ENCODE measurements at places on chromosomes 6 and 20. TPM values are rescaled to one million over a fixed set of nuclear protein-coding genes. Genes with fewer than 3 reads are reported as not detected.

Gene GSTA3
- total RNA-seq = not detected

DNA sequence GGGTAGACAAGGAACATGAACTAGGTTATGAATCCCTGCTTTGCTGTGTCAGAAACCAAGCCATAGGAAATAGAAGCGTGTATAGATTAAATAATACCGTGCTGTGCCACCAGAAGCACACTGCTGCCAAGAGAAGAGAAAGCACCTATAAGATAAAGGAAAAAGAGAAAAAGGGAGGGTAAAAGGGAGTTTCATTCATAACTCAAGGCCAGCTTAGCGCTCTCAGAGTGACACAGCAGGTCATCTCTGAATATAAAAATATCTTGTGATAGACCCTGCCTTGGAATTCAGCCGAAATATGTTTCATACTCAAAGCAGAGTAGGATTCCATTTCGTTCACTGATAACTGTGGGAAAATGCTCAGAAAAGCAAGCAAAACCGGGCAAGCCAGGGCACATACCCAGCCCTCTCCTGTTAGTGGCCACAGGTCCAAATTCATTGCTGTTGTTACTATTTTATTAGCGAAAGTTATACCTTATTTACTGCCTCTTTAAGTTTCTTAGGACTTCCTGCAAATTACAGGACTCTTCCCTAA, 8.7 kb downstream of the JAG1 start:
- no peak for DNase-seq

DNA sequence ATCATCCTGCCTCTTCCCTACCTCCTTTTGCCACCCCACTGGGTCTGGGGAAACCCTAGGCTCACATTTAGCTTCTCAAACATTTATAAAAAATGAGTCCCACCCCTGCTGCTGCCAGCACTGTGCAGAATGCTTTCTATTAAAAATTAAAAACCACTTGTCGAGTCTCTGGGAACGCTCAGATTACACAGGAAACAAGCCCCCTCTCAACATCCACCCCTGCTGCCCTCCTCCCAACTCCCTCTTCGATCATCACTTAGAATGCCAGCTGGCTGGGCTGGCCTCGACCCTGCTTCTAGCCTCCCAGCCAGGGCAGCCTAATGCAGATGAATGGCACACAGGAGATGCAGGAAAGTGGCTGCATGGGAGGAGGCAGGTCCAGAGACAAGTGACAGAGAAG, 75.8 kb downstream of the CDH22 start:
- no peak for DNase-seq

GRCh38 chr6:54899986-54900385, 53.4 kb downstream of the FAM83B start:
- DNase-seq = no peak

- no peak for DNase-seq
Observed at GRCh38 chr20:49685809-49686208, 27.9 kb downstream of the B4GALT5 start.

GRCh38 chr6:22239261-22239921, 57.4 kb downstream of the PRL start:
- DNase-seq = no peak

Gene CYP24A1
- total RNA-seq = 39.0 TPM

- DNase-seq = peak; percentile 87
Observed at GRCh38 chr20:62367136-62367632, at the start of gene LAMA5. LAMA5 (minus strand) TSS chr20:62367312; CDS start chr20:62367245, 67 bp downstream.

DNA sequence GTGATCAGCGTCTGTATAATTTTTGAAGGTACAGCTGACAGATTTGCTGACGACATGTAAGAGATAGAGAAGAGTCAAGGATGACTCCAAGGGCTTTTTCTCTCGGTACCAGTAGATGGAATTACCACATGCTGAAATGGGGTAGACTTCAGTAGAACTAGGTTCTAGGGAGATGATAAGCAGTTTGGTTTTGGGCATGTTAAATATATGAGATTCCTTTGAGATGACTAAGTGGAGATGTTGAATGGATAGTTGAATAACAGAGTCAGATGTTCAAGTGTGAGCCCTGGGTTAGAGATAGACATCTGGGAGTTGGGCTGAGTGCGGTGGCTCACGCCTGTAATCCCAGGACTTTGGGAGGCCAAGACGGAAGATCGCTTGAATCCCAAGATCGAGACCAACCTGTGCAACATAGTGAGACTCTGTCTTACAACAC, 50.0 kb downstream of the PHF20 start:
- DNase-seq = no peak

Gene KHDC1
- total RNA-seq = 1.0 TPM

DNA sequence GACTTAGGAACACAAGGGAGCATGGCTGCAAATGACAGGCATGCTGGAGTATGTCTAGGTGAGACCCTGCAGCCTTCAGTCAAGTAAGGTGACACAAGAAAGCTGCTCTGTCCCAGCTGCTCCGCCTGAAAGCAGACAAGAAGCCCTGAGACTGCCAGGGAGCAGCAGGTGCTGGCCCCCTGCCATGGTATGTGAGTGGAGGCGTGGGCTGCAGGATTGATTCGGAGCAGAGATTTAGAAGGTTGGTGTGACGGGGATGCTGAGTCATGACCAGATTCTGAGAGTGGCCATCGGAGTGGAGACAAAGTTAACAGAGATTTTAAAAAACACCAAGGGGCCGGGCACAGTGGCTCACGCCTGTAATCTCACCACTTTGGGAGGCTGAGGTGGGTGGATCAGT, 17.8 kb downstream of the LRP11 start:
- DNase-seq = peak; percentile 83

- no peak for DNase-seq
Observed at GRCh38 chr6:17381424-17382147, 11.8 kb upstream of the CAP2 start.

- no peak for DNase-seq
Observed at GRCh38 chr20:22617160-22617559, 32.8 kb upstream of the FOXA2 start.

DNA sequence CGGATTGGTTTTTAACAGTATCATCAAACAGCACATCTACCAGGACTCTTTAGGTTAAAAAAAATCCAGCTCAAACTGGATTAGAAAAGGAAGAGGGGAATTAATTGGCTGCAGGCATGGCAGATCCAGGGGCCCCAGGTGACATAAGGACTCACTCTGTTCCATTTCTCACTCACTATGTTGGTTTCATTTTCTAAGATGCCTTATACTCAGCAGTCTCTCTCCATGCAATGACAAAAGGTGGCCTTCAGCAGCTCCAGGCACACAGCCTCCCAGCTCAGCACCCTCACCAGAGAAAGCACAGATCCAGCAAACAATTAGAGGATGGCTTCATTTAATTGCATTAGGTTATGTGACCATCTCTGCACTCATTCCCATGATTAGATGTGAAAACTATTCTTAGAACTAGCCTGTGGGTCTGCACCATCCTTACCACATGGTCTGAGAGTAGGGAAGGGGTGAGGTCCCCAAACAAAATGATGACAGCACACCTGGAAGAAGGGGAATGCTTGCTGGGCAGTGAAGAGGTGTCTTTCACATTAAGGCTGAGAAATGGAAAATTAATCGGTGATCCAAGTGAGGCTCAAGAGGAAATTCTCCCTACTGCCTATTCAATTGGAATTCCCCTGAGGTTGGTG, 243.1 kb downstream of the CDH26 start:
- DNase-seq = no peak

- no peak for DNase-seq
Observed at GRCh38 chr20:49447946-49448809, 34.3 kb downstream of the KCNB1 start.

- DNase-seq = no peak
Observed at GRCh38 chr20:50758469-50758868, 27.1 kb downstream of the PARD6B start.

DNA sequence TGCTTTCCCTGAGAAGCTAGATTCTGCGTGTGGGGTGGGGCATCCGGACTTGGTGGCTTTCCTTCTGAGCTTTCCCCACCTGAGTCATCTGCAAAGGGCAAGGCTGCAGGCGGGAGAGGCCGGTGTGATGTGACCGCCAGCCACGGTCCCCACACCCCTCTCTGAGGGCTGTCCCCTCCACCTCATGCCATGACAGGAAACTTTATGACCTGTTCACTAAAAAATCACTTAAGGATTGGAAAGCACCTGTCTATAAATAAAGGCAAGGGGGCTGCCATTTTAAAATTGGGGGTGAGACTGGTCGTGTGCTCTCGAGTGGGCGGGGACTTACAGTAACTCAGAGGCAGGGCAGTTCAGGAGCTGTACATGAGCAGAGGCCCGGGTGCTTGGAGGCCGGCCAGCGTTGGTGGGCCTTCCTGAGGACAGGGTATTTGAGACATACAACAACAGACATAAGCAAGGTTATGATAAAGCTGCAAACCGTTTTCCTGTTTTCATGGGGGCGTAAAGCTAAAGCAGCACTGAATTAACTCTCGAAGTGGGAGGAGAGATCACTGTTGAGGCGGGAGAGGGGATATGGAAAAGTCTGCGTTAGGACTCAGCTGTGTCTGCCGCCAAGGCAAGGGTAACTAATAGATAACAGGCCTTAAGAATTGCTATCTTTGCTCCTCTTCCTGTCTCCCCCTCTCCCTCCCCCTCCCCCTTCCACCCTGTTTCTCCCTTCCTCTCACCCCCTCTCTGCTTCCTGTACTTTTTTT, 16.1 kb upstream of the SERPINB1 start:
- DNase-seq = peak; percentile 91

- peak; percentile 61 for DNase-seq
Observed at GRCh38 chr6:158867381-158868121, 48.4 kb upstream of the EZR start.

- no peak for DNase-seq
Observed at GRCh38 chr6:163455552-163455951, 41.0 kb downstream of the QKI start.

GRCh38 chr20:17870086-17870740, 98.4 kb downstream of the SNX5 start:
- DNase-seq = no peak

Gene RCAN2
- 25.7 TPM for total RNA-seq

Gene NKAIN4
- total RNA-seq = 29.7 TPM
